Hematopoietic multipotent progenitor cell (in vitro differentiated cells): ENCODE measurements at places on chromosomes 1 and 21.

- no peak for DNase-seq
These were observed 255.1 kb upstream of the RAB4A start for GRCh38 chr1:229015806-229016205.

DNA sequence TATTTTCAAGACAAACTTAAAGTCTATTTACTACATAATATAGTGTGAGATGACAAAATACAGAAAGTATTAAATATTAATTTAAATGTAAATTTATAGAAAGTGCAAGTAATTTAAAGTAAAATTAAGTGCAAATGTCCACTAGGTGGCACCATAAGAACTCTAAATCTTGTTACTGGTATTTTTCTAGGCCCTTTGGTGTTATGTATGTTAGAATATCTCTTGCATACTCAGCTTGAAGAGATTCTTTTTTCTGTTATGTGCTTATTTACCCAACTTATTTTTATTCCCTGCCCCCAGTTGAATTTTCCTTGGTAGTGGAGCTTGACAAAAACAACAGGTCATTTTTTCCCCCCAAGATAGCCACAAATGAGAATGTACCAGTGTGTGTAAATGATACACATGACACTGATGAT is 71.5 kb downstream of the RPS6KC1 start:
- peak; percentile 62 for DNase-seq

DNA sequence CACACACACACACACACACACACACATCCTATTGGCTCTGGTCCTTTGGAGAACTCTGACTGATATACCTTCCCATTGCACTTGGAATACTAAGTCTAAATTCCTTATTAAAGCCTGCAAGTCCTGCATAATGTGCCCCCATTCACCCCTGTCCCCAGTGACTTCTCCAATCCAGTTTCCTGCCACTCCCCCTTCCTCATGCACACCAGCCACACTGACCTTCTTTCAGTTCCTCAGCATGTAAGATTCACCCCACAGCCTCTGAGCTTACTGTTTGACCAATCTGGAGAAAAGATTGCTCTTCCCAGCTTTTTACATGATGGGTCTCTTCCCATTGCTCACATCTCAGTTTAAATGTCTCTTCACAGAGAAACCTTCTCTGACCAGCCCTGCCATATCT is 146.6 kb downstream of the TBX15 start:
- no peak for DNase-seq

- DNase-seq = no peak
These were observed 4.1 kb upstream of the GRIK1 start for GRCh38 chr21:29943885-29944284.

DNA sequence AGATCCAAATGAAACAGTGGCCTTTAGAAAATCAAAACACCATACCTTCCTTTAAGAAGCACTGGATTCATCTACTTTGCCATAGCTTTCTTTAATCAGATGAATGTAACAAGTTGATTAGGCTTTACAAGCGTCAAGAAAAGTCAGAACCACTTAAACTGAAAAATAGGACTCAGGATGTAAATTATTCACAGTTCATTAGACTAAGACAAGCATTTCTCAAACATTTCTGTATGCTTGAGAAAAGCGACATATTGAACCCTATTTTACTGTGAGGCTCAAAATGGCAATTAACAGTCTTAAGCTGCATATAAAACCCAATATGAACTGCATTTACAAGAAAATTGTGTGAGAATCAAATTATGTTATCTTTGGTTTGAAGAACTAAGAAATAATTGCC is 256.7 kb upstream of the SNX7 start:
- DNase-seq = no peak

- no peak for DNase-seq
These were observed 27.1 kb downstream of the ZBTB17 start for GRCh38 chr1:15948595-15949452.

DNA sequence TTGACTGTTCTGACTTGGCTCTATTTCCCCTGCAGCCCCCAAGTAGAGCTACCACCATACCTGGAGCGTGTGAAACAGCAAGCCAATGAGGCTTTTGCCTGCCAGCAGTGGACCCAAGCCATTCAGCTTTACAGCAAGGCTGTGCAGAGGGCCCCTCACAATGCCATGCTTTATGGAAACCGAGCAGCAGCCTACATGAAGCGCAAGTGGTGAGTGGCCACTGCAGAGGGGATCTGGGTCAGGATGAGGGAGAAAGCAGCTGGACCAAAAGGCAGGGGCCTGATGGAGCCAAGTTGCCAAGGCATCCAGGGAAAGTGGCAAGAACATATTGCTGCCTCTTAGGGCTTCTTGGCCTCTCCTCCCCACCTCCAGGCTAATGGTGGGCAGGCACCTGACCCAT is 24.1 kb upstream of the TMEM222 start:
- DNase-seq = no peak
